NCI-H460 (cell line): ENCODE measurements at places on chromosomes 7 and 10. TPM values are rescaled to one million over a fixed set of nuclear protein-coding genes. Genes with fewer than 3 reads are reported as not detected.

GRCh38 chr7:51046482-51046881, 263.8 kb upstream of the GRB10 start:
- no peak for DNase-seq

DNA sequence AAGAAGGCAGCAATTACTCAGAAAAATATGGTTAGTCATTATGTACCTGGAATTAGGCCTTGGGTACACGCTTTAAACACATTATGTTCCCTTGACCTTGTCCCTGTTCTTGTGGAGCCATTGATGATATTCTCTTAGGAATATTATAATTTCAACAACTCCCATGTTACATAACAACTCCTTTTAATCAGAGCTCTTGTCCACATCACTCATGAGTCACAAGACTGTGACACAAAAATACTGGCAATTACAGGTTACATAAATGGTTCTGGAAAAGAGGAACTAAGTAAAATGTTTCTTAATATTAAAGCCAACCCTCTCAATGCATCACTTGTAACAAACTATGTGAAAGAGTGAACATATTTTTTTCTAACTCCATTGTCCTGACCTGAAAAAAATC, 143.8 kb upstream of the PCLO start:
- no peak for DNase-seq

DNA sequence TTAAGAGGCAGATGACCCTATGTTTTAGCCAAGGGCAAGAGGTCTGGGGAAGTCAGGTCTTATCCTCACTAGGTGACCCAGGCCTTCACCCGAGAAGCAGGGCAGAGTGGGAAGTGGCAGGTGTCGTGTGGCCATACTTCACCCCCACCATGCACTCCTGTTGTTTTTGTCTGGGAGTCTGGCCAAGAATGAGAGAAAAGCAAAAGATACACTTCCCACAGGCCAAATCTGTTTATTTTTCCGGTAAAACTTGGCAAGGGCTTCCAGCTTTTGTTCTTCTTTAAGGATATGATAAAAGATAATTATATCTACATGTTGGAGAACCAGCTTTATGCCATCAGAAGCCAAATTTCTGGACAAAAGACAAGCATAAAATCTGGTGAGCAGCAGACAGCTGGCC, 137.4 kb upstream of the CDC14C start:
- no peak for DNase-seq

The ADCY1 gene
- 1.5 and 2.3 TPM in 2 replicates for total RNA-seq

DNA sequence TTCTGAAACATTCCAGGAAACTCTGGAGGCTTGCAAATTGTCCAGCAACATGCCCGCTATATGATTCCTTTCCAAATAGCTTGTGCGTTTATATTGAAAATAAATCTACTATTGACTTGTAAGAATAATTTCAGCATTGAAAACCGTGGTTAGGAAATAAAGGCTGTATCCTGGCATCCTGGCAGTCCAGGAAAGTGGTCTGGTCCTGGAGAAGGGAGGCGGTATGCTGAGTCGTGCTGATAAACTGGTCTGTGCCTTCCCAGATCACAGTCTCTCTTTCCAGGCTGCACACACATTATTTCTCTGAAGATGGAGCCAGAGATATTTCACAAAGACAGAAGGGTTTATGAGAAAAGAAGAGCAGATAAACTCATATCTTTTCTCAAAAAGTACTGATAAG, 350.1 kb upstream of the COBL start:
- DNase-seq = no peak

The CCDC136 gene
- total RNA-seq = 0.61 and 0.87 TPM in 2 replicates

The PKD2L1 gene
- total RNA-seq = 0.05 TPM in 1 of 2 replicates, not detected in the other

DNA sequence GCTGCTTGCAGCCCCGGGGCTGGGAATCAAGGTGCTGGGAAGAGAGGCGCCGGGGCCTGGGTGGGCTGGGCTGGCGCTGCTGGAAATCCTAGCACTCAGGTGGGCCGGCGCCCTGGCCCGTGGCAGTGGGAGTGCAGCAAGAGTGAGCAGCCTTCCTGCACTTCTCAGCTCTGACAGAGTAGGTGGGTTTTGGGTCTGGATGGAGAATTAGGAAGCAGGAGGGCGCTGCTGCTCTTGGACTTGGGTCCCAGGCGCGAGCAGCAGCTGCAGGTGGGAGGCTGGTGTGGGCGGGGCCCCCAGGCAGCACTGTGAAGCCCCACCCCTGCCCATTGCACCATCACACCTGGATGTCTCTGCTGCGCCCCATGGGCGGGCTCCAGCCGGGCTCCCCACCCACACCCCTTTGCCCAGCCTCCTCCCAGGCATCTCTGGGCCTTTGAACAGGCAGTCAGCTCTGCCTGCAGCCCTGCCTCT, 6.0 kb downstream of the BRI3 start:
- DNase-seq = no peak

The TBXAS1 gene
- 3.7 and 4.0 TPM in 2 replicates for total RNA-seq

GRCh38 chr7:17774248-17774647, 166.0 kb downstream of the SNX13 start:
- DNase-seq = no peak

GRCh38 chr7:114082642-114083165, 163.9 kb upstream of the PPP1R3A start:
- no peak for DNase-seq

The SORCS3 gene
- total RNA-seq = not detected in 2 replicates
